Activated CD8-positive, alpha-beta T cell treated with anti-CD3 and anti-CD28 coated beads, Interleukin-2, amount 10 ng/mL, durations not matched to agents 7 days and 5 days (primary cell): ENCODE measurements at places on chromosomes 7 and 10.

- DNase-seq, result peak; percentile 50
Measured at GRCh38 chr10:48289501-48290238, 15.2 kb upstream of the FRMPD2 start.

DNA sequence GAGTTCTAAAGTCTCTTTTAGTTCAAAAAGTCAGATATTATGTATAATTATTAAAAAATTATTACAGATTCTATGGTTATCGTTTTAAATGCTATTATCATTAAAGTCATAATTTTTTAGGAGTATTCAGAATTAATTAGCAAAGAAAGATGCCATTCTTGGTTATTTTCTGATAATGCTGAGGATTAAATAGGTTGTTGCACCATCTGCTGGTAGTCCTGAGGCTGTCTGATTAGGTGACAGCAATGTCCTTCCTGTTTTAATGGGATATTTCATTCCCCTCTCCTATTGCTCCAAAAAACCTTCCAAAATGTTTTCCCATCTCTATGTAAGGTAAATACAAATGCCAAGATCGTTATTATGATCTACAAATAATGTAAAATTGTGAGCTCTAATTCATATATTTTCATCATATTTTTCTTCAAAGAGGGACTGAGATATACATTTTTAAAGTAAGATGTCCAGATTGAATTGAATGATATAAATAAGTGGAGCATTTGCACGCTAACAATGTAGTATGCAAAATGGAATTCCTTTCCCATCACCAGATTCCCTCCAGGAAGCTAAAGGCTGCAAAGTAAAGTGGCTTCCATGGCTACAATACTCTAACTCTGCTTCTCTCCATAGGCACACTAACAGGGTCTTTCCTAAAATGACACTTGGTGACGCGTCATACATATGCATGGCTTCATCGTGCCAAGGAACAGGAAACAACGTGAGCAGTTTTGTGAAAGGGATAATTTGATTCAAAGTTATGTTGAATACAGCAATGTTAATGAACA lies 58.8 kb upstream of the AKR1E2 start:
- no peak for DNase-seq

DNA sequence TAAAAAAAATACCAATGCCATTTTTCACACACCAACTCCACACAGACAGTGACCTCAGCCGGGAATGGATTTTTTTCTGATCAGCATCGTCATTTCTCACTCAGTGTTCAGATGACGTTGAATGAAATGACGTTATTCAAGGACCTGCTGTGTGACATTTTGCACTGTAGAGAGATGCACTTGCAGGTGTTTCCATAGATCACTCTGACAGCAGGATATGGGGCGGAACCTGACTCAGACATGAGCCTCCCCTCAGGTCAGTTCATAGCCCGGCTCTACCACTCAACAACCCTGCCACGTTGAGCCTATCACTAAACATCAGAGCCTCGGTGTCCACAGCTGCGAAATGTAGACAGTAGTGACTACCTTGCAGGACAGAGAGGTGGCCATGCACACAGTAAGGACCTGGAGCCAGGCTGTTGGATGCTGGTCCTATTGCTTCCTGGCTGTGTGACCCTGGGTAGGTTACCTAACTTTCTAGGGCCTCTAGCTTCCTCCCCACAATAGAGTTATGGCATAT lies 41.4 kb upstream of the ANTXRL start:
- peak; percentile 14 for DNase-seq

DNA sequence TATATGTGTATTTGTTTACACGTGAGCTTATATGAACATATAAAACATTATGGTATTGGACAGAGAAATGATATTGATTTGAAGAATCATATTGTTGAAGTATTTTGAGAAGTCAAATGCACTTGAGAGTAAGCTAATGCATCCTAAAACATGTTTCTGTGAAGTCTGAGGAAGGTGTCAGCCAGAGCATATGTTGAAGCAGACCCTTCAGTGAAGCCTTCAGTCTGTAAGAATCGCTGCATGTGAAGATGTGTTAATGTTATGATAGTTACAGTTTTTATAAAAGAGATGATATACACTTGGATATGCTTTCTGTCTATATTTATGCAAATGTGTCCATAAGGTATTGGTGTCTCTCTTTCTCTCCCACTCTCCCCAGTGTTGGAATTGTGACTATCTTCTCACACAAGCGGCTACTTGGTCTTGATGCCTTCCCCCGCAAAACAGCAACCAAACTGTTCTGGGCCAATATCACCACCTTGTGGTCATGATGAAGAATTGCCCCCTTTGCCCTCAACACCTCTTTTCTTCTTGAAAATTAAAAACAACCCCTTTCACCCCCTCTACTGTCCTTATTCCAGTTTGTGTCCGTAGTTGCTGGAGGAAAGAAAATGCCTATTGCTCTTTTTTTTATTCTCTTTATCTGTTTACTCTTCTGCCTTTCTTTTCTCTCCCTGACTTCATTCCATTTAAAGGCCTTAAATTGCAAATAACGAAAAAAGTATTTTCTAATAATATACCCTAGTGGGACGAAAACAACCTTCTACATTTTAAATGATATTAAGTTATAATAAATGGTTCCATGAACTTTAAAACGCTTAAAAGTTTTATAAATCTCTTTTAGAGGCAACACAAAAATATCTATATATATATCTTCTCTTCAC lies 64.9 kb downstream of the IKZF1 start:
- peak; percentile 76 for DNase-seq
